ENCODE measurements at places on chromosomes 1 and 21.

DNA sequence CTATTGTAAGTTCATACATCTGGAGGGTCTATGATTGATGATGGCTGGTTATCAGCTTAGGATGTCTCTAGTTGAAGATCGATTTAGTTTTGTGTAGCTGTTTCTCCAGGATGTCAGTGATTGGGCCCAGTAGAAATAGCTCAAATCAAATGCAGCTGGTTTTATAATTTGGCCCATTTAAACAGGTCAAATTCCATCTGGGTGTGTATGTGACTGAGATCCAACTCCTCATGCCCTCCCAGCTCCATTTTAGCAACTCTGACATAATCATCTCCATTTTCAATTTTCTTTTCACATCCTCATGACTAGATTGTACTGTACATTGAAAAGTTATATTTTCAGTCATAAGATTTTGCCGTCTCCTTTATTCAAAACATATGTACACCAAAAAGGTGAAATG lies 99.2 kb downstream of the TPR start:
- DNase-seq: no peak

DNA sequence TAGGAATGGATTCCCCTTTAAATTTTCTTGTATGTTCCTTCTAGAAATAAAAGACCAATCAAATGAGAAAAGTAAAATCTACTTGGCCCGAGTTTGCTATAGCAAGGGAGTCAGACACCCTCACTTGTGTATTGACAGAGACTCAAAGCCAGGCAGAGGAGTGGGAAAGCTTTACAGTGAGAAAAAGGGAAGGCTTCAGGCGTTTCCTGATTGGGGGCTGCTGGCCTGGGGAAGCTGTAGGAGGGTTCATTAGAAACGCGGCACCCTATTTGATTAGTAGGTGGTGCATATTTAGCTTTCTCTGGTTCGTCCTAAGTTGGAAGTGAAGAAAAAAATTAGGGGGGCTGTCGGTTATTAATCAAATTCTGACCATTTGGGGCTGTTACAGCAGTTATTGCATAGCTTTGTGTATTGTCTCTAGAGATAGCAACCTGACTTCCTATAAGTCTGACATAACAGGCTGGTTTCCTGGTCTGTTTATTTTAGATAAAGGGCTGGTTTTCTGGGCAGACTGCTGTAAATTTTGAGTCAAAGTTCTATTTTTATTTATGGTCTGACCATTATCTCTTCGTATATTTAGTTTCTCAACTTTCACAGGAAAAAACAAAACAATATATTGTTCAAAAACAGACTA lies 10.0 kb downstream of the SLC25A24 start:
- no peak for DNase-seq

- no peak for DNase-seq
Measured at GRCh38 chr1:59803458-59804038, 11.2 kb upstream of the HOOK1 start.

- DNase-seq: no peak
Measured at GRCh38 chr1:110224240-110224995, 14.3 kb downstream of the KCNC4 start.
